Endothelial cell of umbilical vein (primary cell): ENCODE measurements at places on chromosomes 11 and 22. TPM values are rescaled to one million over a fixed set of nuclear protein-coding genes. Genes with fewer than 3 reads are reported as not detected.

DNA sequence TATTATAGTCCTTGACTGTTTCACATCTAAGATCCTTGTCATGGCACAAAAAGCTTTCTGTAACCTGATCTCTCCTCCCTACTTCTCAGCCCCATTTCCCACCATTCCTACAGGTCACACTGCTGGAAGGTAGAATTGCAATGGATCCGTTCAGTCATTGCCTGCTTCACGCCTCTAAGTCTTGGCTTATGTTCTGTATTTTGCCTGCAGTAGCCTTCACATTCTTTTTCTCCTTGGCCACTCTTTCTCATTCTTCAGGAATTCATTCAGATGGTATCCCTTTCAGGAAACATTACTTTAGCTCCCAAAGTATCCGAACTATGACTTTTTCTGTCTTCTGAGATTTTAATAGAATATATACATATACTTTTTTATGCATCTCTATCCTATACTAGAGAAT lies 731.5 kb downstream of the NTM start:
- no peak for DNase-seq

The KLHDC7B gene
- not detected in 2 replicates for total RNA-seq

DNA sequence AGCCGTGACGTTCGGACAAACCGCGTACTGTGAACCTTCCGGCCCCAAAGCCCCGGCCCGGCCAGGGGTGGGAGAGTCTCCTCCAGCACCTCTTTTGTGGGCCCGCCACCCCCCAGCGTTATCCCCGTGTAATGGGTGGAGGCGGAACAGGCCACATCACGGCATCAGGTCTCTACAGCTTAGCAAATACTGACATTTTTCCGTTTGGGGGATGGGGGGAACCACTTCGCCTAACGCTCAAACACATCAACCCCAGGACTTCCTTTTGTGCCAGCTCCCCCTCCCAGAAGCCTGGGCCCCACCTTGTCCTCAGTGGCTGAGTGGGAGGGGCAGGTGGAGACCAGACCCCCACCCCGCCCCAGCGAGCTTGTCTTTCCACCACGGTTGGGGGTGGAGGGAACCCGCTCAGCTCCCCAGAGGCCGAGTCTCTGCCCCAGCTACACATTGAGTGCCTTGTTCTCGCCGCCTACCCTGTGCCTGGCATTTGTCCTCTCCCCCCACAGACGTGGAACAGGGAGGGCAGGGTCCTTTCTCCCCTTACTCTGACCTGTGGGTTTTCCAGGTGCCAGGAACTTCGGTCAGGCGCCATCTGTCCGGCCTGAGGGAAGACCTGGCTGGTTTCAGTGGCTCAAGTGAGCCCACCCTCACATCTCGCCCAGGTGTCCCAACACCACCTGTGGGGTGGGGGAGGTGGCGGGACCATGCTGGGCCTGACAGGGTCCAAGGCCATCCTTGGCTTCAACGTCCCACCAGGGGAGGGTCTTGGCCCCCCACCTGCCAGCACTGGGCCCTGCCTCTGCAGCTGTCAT lies 29.6 kb downstream of the SBF1 start:
- DNase-seq = no peak

- DNase-seq = peak; percentile 39
Observed at GRCh38 chr22:50206599-50206998, 5.8 kb downstream of the SELENOO start.

The ACTN3 gene
- 0.18 TPM in 1 of 2 replicates, not detected in the other for total RNA-seq

- DNase-seq = no peak
Observed at GRCh38 chr11:126992804-126993111, 7.8 kb downstream of the KIRREL3 start.

DNA sequence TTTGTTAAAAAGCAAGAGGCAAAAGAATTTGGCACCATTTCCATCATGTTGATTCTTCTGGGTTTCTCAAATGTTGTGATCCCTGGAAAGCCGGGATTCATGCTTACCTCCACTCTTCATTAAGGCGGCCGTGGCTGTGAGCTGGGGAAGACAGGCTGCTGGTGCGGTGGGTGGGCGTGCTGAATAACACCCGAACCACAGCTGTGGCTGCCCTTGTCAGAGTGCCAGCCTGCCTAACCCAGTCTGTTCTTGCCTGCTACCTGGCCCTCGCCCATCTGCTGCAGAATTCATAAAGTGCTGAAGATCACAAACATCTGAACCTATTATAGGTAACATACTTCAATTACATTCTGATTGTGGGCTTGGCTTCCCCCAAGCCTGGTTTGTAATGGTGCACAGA lies 95.8 kb upstream of the RCN1 start:
- DNase-seq = no peak

DNA sequence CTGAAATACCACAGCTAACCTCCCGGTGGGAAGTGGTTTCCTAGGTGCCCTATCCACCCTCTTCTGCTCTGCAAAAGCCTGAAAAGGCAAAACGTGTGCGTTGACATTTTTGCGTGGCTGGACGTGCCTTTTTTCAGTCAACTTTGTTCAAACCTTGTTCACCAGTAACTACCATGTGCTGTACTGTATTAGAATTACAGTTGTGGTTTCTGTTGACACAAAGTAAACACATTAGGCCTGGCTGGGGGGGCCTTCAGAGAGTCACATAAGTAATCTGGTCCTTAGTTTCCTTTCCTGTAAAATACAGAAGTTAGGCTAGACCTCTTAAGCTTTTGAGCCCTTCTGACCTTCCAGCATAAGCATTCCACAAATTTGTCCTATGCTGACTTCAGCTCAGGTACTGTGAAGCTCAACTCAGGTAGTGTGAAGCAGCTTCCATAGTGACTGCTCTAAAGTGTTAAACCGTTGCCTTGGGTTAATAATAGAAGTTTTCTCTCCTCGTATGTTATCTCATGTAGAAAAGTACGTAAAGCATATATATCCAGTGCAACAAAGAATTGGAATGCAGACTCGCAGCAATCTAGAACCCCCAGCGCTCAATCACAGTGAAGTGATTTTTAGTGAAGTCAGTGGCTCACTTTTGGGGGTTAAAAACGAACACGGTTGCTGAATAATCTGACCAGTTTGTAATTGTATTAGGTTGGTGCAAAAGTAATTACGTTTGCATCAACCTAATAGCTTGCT lies 1.8 kb downstream of the EWSR1 start:
- DNase-seq = peak; percentile 16

GRCh38 chr22:38109371-38110001 lies 998 bp downstream of the BAIAP2L2 start:
- DNase-seq = no peak

The PLAAT4 gene
- total RNA-seq = 0.95 TPM in 1 of 2 replicates, not detected in the other

DNA sequence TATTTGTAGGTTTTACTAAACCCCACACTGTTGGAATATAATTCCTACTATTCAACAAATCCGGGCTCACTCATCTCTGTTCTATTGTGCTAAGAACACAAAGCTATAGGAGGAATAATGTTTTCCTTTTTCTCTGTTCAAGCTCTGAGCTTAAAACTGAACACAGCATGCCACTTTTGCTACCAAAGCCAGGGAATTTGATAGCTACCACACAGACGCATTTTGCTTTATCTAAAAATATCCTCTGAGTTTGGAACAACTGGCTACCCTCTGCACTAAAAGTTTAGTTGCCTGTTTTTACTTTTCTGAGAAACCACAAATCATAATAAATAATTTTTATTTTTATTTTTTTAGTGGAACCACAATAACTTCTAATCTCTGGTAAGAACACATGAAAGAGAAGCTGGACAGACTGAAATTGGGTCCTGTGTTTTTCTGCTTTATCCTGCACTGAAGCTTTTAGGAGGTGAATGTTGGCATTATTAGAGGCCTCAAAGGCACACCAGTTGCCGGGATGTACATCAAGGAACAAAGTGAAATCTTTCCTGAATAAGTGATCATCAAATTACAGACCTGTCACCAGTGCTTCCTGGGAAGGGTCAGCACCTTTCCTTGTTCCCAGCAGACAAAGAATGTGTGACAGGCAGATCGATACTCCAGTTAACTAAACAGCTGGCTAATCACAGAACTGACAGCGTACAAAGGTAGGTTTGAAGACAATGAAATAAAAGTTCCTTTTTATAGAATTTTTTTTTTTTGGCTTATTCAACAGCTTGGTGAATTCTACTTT lies 523.2 kb upstream of the TENM4 start:
- no peak for DNase-seq

GRCh38 chr11:73174495-73174791 lies 32.3 kb upstream of the FCHSD2 start:
- no peak for DNase-seq

The ATF4 gene
- total RNA-seq = 312 and 324 TPM in 2 replicates

The NLRP10 gene
- total RNA-seq = not detected in 2 replicates

GRCh38 chr11:128777369-128778011 lies 83.6 kb downstream of the FLI1 start:
- DNase-seq = no peak

The ARHGAP8 gene
- not detected in 2 replicates for total RNA-seq

GRCh38 chr11:3942160-3942955 lies 86.9 kb downstream of the STIM1 start:
- DNase-seq = no peak

DNA sequence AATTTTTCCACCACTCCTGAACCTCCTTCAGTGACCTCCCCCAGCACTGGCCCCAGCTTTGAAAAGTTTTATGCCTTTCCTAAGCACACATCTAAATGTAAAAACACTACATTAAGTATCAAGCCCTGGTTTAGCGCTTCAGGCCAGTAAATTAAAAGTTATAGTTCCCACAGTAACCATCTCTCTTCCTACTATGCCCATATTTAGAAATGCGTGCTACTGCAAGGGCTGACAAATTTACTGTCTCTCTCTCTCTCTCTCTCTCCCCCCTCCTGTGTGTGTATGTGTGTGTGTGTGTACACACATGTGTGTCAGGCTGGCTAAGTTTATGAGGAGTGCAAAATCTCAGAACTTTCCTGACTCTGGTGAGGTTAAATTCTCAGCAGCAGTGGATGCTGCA lies 231.4 kb downstream of the LARGE1 start:
- no peak for DNase-seq

- DNase-seq = no peak
Observed at GRCh38 chr11:47410370-47411264, 2.2 kb downstream of the SLC39A13 start.

DNA sequence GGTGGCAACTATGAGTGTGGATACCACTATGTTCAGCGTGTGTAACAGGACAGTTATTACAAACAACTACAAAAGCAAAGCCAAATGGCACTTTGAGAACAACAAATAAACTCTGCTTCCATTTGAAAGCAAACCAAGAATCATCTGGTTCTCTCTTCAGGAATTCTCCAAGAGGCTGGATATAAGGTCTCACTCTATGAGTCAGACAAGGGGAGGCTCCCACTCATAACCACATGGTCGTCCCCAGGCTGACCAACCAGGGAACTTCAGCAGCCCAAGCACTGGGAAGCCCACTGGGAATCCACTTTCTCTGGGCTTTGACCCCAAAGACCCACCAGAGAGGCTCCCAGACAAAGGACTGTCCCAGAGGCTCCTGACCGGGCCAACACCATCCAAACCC lies 35.3 kb downstream of the DGCR2 start:
- DNase-seq = no peak

DNA sequence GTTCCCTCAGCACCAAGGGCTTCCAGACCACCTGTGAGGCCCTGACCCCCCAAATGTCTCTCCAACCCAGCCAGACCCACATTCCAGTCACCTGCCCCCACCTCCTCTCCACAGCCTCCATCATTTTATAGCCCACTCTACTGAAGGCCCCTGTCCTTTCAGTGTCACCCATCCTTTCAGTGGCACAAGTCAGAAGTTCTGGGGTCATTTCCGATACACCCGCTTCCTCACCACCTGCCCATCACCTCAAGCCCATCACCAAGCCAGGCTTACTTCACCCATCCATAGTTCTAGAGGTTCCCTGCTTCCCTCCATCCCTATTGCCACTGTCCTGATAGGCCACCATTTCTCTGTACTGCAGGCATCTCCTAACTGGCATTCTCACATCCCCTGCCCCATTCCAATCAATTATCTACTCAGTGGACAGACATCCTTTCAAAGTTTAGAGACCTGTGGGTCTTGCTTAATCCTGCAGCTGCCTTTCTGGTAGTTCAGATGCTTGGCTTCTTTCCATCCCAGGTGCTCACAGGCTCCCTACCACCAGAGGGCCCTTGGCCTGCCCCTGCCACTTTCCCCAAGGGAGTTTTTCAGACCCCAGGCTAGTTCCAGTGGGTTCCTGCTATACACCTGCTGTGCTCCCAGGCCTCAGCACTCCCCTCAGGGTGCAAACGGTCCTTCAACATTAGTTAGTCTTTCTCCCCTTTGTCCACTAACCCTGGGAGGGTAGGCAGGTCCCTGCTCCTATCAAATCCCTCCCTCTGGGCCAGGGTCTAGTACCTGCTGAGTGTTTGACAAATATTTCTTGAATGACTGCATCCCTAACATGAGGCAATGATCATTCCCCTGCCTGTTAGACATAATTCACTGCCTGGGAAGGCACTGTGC lies 7.6 kb downstream of the KCNQ1OT1 start:
- DNase-seq = no peak

The MS4A3 gene
- not detected in 2 replicates for total RNA-seq

GRCh38 chr11:34620820-34621792 lies at the start of gene EHF:
EHF (plus strand) TSS chr11:34621093; CDS start chr11:34642631, 21,538 bp downstream.
- DNase-seq = no peak

The PLEKHA7 gene
- 3.8 and 6.8 TPM in 2 replicates for total RNA-seq

- no peak for DNase-seq
Observed at GRCh38 chr11:6962141-6962540, 35.9 kb downstream of the ZNF215 start.

- no peak for DNase-seq
Observed at GRCh38 chr22:32417906-32418305, 5.9 kb upstream of the RTCB start.

DNA sequence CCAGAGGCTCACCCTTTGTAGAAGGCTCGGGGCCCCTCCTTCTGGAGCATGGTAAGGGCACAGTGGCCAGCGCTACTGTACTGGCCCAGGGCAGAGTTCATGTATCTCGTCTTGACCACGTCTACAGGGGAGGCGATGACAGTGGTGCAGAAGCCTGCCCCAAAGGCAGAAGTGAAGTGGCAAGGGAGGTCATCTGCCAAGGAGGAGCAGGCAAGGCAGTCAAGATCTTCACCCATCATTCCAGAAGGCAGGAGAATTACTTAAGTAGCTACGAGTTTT lies 7.2 kb downstream of the UCP2 start:
- no peak for DNase-seq

GRCh38 chr11:109756521-109756920 lies 334.5 kb downstream of the C11orf87 start:
- no peak for DNase-seq

GRCh38 chr11:129146191-129146590 lies 45.9 kb downstream of the ARHGAP32 start:
- DNase-seq = no peak

The VWCE gene
- total RNA-seq = 14.4 and 14.8 TPM in 2 replicates

DNA sequence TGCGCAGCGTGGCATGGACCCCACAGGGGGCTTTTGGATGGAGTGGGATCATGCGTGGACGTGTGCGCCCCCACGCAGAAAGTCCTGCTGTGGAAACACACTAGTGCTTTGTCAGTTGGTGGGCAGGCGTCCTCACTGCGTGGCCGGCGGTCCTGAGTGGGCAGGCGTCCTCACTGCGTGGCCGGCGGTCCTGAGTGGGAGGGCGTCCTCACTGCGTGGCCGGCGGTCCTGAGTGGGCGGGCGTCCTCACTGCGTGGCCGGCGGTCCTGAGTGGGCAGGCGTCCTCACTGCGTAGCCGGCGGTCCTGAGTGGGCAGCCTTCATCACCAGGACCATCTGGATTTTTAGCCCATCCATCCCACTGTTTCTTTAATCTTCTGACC lies 205.9 kb downstream of the TBC1D22A start:
- no peak for DNase-seq

GRCh38 chr11:32615422-32615821 lies 31.8 kb downstream of the EIF3M start:
- DNase-seq = peak; percentile 17

The C22orf42 gene
- not detected in 2 replicates for total RNA-seq

GRCh38 chr22:45239681-45240051 lies 1.0 kb downstream of the KIAA0930 start:
- no peak for DNase-seq

- peak; percentile 17 for DNase-seq
Observed at GRCh38 chr11:9170450-9170849, 79.1 kb upstream of the SCUBE2 start.
